Right lung (tissue), 10 donors: ENCODE measurements at places on chromosomes 1 and 21.

GRCh38 chr1:53107570-53108322 lies 34.7 kb downstream of the SLC1A7 start:
- DNase-seq, result no peak

GRCh38 chr1:184393962-184394361 lies 7.1 kb downstream of the C1orf21 start:
- DNase-seq, result no peak

GRCh38 chr21:17539323-17539722 lies 26.5 kb downstream of the CXADR start:
- DNase-seq, result no peak

- no peak for DNase-seq
Observed at GRCh38 chr1:40075266-40075665, 21.8 kb downstream of the PPT1 start.

GRCh38 chr1:204376919-204377799 lies 17.4 kb upstream of the PLEKHA6 start:
- DNase-seq, result no peak

- DNase-seq, result no peak
Observed at GRCh38 chr1:94039514-94039870, 81.5 kb downstream of the ABCA4 start.
